ENCODE measurements at places on chromosomes 3 and 15.

DNA sequence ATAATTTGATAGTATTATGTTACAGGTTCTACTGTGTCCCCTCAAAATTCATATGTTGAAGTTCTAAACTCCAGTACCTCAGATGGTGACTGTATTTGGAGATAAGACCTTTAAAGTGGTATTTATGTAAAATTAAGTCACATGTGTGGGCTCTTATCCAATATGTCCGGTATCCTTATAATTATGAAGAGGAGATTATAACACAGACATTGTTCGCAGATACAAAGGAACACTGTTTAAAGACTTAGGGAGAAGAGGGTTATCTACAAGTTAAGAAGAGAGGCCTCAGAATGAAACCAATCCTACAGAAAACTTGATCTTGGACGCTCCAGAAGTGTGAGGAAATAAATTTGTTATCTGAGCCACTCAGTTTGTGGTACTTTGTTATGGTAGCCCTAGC lies 50.9 kb downstream of the DPH6 start:
- no peak for DNase-seq

- DNase-seq: no peak
Observed at GRCh38 chr15:66758844-66759243, 56.8 kb downstream of the SMAD6 start.

- DNase-seq: no peak
Observed at GRCh38 chr3:195054311-195054710, 216.6 kb downstream of the XXYLT1 start.

GRCh38 chr3:144314946-144315345 lies 343.3 kb downstream of the DIPK2A start:
- DNase-seq: no peak

GRCh38 chr3:184760337-184761074 lies 48.6 kb upstream of the MAGEF1 start:
- no peak for DNase-seq

DNA sequence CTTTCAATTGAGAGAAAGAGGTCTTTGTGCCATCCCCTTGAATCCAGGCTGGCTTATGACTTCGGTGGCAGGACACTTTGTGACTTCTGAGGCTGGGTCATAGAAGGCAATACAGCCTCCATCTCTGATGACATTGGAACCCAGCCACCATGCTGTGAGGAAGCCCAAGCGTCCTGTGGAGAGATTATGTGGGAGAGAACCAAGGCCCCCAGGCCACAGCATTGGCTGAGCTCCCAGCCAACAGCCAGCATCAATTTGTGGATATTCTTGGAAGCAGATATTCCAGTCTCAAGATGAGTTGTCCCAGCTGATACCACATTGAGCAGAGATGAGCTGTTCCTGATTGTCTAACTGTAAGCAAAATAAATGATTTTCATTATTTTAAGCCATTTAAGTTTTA lies 12.7 kb upstream of the XIRP1 start:
- no peak for DNase-seq

GRCh38 chr15:93612953-93613352 lies 523.9 kb upstream of the RGMA start:
- DNase-seq: no peak

DNA sequence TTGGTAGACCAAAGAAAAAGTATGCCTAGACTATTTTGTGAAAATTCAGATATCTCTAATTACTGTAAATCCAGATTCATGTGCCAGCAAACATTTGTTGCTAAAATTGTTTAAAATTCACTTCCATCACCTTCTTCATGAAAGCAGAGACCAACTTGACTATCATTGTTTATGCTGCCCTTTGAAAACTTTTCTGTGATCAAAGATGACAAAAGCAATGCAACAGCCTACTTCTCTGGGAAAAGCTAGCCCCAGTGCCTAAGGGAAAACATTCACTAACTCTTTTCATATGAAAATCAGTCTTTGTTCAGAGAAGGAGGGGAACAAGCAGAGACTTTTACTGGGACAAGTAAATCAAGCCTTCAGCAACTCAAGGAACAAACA lies 178.0 kb upstream of the P2RY1 start:
- no peak for DNase-seq

DNA sequence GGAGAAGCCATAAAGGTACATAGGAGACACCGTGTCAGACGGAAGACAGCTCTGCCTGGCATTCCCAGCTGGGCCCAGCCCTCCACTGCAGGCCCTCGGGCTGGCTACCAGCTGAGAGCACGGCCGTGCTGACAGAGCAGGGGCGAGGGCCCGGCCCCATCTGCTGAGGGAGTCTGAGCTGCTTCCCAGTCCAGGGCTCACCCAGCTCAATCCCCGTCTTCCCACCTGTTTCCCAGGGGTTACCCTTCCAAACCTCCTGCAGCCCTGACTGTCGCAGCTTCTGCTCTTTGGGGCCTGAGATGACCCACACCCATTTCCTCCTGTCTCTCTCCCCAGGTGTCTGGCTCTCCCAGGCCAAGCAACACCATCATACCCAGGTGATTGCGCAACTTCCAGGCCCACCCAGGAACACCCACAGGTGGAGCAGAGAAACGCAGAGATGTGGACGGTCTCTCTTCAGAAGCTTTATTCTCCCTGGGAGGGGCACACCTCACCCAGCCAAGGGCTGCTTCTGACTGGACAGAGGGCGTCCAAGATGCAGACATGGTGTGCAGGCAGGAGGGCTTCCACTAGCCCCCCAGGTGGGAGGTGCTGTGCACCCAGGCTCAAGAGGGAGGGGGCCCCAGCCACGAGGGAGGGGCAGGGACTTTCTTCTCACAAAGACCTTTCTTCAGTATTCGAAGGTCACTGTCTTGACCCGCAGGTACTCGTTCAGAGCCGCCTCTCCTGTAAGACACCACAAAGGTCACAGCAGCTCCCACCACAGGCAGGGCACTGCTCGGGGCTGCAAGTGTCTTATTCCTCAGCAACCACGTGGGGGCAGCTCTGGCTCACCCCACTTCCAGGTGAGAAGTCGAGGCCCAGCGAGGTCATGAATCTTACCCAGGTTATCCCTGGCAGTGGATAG lies 19.4 kb upstream of the SLC41A3 start:
- DNase-seq: peak; percentile 43

DNA sequence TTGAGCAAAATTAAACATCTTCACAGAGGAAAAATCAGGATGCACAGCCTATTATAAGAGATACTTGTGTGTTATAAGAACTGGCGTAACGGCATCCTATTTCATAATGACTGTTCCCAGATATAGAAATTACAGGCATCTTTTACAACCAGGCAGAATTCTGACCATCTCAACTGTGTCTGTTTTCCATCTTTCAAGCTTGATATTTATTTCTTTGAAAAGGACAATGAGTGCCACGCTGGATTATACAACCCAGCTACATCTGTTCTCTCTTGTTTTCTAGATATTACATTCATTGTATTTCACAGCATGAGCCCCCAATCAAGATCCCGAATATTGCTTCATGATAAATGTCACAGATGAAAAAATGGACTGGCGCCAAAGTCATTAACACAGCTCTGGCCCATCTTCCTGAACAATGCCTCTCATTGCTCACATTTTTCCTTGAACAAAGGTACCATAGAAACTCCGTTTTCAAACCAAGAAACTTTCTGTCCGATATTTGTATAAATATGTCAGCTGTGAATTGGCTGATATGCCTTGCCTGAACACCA lies 420.6 kb downstream of the TBL1XR1 start:
- DNase-seq: no peak

GRCh38 chr15:71011503-71012155 lies 103.6 kb upstream of the THSD4 start:
- DNase-seq: no peak

DNA sequence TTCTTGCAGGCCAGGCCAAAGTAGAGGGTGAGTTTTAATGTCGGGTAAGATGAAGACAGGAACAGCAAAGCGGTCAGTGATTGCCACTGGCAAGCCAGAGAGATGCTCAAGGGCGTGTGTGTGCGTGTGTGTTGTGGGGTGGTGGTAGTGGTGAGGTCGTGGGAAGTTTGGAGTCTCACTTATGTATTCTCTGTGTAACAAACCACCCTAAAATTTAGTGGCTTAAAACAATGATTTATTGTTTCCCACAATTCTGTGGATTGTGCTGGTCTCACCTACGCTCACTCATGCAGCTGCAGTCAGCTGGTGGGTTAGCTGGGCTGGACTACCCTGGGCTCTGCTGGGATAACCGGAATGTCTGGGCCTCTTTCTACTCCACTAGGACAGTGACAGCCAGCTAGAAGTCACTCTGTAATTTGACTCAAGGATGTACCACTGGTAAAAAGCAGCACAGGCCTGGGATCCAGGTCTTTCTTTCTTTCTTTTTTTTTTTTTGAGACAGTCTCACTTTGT lies 50.9 kb upstream of the BHLHE40 start:
- no peak for DNase-seq

DNA sequence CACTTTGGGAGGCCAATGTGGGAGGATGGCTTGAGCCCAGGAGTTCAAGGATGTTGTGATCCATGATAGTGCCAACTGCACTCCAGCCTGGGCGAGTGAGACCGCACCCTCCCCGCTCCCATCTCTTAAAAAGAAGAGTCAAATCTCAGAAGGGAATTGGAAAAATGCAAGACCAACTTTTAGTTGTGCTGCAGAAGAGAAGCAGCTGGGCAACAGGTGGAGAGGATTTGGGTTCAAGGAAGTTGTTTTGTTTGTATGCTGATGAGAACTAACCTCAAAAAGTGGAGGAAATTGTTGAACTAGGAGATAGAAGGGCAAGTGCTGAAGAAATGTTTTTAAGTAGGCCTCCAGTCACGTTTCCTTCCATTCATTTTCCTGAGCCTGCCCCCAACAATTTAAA lies 12.8 kb upstream of the PDCD7 start:
- DNase-seq: no peak

DNA sequence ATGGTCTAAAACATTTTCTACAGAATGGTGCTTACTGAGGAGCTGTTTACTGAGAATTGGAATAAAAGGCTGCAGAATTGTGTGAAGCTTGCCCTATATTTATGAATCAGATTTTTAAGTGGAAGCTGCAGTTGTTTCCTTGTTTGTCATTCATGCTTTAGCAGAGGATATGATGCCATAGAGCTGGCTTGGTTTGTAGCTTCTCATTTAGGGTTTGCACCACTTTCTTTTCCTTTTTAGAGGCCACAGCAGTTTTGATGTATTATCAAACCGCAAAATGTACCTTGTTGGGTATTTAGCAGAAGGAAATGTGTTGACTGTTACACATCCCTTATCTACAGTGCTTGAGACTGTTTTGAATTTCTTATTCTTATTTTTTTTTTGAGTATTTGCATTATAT lies 66.2 kb downstream of the RASA2 start:
- no peak for DNase-seq

- no peak for DNase-seq
Observed at GRCh38 chr3:165464736-165465135, 268.6 kb upstream of the SLITRK3 start.

Measured in islet precursor cell (in vitro differentiated cells).